ENCODE measurements at places on chromosomes 12 and 14. TPM values are rescaled to one million over a fixed set of nuclear protein-coding genes. Genes with fewer than 3 reads are reported as not detected.

The LALBA gene
- not detected for polyA plus RNA-seq

The GARIN6 gene
- polyA plus RNA-seq, result not detected

The RNF212B gene
- polyA plus RNA-seq, result not detected

The DBX2 gene
- not detected for polyA plus RNA-seq

The LRTM2 gene
- not detected for polyA plus RNA-seq

The TRIM9 gene
- polyA plus RNA-seq, result 0.17 TPM

The KCNMB4 gene
- polyA plus RNA-seq, result 0.13 TPM

The MANSC4 gene
- polyA plus RNA-seq, result not detected

The AKAP6 gene
- not detected for polyA plus RNA-seq

The PDZRN4 gene
- not detected for polyA plus RNA-seq

The RERGL gene
- not detected for polyA plus RNA-seq

The KRT2 gene
- polyA plus RNA-seq, result 0.61 TPM

The NID2 gene
- 0.31 TPM for polyA plus RNA-seq

The CATSPERB gene
- polyA plus RNA-seq, result 0.32 TPM

The WSCD2 gene
- not detected for polyA plus RNA-seq

The ORAI1 gene
- polyA plus RNA-seq, result 183 TPM
